ENCODE measurements at places on chromosomes 4 and X.

- no peak for DNase-seq
Observed at GRCh38 chr4:141587897-141588296, 48.5 kb upstream of the IL15 start.

DNA sequence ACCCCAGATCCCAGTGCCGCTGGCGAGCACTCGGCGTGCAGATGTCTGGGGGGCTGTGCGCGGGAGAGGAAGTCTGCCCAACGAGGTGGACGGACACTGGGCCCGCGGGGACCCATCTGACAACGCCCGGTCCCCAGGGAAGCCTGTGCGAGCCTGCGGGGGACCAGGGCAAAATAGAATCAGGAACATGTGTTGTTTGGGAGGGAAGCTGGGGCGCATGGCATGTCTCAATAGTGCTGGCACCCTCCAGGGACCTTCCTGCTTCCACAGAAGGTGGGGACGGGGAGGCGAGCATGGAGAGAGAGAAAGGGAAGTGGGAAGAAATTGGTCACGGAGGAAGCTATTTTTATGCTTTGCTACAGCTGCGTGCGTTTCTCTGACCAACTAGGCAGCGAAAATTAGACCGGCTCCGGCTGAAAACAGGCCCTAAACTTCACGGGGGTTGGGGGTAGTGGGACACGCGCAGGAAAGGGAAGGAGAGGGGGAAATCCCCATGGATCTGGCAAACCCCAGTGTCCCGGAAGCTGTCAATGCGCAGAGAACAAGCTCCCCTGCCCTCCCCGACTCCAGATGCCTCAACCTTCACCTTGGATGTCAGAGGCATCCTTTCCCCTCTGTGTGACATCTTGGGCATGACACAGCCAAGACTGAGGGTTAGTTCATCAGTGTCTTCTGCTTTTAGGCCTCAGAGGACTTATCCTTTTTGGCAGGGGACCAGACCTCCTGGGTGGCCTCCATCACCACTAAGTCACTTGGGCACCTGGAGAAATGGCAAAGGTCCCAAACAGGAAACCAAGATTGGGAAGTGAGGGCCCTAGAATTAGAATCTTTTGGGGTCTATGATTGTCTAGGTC lies 169.8 kb upstream of the BCOR start:
- peak; percentile 64 for DNase-seq

DNA sequence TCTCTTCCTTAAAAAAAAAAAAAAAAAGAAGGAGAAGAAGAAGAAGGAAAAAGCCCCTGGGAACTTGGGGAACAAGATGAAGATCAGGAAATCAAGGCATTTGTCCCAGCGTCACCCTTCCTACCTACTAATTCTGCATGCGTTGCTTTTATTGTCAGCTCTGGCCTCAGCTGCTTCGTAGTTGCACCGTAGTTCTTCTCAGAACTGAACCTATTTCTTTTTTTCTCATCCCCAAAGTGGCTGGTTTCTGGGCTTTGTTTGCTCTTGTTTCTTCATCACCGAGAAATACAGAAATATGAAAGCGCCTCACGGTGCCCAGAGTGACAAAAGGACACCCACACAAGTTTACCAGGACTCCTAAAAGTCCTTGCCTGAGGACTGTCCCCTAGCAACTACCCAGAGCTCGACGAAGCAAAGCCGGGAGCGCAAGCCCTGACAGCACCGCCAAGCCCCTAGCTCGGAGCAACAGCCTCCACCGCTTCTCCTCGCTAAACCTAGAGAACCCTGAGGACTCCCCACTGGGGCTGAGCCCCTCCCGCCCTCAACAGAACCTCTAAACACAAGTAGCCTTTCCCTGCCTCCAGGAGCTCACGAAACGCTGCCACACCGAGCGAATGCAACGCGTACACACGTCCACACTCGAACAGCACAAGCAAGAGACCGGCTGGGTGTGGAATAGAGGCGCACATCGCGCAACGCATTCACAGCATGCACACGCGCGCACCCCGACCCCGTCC lies 710 bp downstream of the PRKG2 start:
- no peak for DNase-seq

- no peak for DNase-seq
Observed at GRCh38 chr4:113336556-113336955, 287.1 kb downstream of the ANK2 start.

DNA sequence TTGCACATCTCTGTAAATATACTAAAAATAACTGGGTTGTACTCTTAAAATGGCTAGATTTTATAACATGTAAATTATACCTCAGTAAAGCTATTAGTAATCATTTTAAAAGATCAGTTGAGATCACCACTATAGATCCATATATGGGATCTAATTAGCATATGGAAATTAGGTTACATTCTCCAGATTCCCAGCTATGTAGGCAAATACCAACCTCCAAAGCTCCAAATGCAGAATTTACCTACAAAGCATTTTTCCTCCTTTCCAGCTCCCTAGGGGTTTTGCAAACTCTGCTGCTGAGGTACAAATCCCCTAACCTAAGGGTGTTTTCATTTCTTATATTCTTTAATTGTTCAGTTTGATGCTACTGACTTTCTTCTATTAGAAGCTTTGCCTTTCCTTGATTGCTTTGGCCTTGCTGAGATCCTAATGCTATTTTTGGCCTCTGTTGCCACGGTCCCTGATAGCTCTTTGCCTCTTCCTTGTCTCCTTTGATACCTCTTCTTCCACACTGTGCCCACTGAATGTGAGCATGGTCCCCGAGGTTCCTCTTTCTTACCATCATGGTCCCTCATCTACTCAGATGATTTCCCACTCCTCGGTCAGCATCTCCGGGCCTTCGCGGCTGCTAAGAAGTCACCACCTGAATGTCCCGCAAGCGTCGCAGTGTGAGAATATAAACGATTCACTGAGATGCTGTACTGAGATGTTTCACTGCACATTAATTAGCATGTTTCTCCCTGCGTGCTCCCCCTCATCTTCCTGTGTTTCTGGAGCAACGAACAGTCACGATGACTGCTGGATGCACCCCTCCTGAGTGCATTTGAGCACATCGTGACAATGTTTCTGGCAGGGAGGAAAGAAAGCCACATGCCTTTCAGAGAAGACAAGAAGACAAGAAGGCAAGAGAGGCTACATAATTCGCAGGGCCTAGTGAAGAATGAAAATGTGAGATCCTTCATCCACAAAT lies 23.8 kb downstream of the ENPP6 start:
- no peak for DNase-seq

DNA sequence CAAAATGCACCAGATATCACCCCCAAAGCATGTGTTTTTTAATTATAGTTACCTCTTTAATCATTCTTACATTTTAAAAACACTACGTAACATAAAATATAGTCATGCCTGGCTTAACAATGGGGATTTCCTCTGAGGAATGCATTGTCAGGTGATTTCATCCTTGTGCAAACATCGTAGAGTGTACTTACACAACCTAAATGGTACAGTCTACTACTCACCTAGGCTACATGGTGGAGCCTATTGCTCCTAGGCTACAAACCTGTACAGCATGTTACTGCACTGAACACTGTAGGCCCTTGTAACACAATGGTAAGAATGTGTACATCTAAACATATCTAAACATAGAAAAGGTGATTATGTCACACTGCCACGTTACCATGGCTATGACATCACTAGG lies 208.6 kb downstream of the SPOCK3 start:
- no peak for DNase-seq

- no peak for DNase-seq
Observed at GRCh38 chr4:78137532-78137931, 80.4 kb downstream of the FRAS1 start.

GRCh38 chr4:153705743-153706468 lies 21.8 kb downstream of the TLR2 start:
- peak; percentile 40 for DNase-seq

- DNase-seq = no peak
Observed at GRCh38 chr4:92952426-92952825, 648.7 kb downstream of the GRID2 start.

- DNase-seq = no peak
Observed at GRCh38 chr4:8745005-8745790, 126.4 kb downstream of the HMX1 start.

- no peak for DNase-seq
Observed at GRCh38 chrX:16310326-16310725, 143.0 kb downstream of the MAGEB17 start.

- DNase-seq = no peak
Observed at GRCh38 chr4:122140834-122141233, 11.3 kb upstream of the BLTP1 start.

GRCh38 chr4:25500626-25501316 lies 123.7 kb downstream of the ANAPC4 start:
- peak; percentile 68 for DNase-seq

- DNase-seq = no peak
Observed at GRCh38 chr4:1244081-1244977, 4.6 kb downstream of the CTBP1 start.

- DNase-seq = peak; percentile 92
Observed at GRCh38 chrX:120302434-120302833, 8.8 kb downstream of the TMEM255A start.

DNA sequence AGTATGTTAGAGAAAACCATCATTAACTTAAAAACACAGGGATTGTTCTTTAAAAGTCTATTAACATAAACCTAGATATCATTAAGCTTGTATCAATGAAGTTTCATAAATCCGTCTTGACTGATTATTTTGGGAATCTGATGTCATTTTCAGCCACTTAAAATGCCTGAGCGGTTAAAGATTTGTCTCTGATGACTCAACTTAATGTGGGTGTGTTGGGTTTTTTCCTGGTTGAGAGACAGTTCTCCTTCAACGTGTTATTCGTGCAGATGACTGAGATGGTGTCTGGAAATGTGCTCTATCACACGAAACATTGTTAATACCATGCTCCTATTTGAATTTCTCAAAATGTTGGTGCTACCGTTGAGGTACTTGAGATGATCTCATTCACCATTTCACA lies 227.3 kb upstream of the TENM3 start:
- no peak for DNase-seq

DNA sequence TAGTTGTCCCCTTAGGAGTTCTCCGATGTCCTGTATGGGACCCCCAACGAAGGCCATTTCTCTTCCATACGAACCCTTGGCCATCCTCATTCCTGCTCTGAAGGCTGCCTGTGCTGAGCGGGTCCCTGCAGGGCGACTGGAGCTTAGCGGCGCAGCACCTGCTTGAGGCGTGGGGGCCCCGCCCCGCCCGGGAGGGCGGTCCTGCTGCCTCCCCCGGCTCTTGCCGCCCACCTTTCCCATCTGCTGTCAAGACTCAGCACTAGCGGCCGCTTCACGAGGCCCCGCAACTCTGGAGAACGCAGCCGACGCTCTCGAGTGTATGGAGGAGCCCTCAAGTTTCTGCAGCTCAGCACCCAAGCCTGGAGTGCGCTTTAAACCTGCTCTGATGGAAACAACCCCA lies 197.7 kb downstream of the TRIML1 start:
- DNase-seq = no peak

- DNase-seq = no peak
Observed at GRCh38 chrX:30161043-30161442, 54.3 kb upstream of the MAGEB2 start.

- DNase-seq = peak; percentile 66
Observed at GRCh38 chrX:19904778-19905367, 17.5 kb upstream of the SH3KBP1 start.

- DNase-seq = no peak
Observed at GRCh38 chr4:31021008-31021407, 300.8 kb downstream of the PCDH7 start.

DNA sequence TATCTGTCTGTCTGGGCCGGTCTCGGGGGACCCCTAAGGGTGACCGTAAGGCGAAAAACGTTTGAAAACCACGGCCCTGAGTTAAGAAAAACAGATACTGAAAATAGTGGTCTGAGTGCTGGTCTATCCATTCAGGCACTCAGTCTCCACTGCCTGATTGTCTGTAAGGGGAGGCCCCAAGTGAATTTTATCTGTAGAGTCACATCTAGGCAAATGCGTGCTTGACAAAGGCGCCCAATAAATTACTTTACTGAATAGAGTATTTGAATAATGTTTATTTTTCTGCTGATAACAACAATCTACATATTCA lies 465 bp downstream of the HNRNPH2 start:
- DNase-seq = no peak

DNA sequence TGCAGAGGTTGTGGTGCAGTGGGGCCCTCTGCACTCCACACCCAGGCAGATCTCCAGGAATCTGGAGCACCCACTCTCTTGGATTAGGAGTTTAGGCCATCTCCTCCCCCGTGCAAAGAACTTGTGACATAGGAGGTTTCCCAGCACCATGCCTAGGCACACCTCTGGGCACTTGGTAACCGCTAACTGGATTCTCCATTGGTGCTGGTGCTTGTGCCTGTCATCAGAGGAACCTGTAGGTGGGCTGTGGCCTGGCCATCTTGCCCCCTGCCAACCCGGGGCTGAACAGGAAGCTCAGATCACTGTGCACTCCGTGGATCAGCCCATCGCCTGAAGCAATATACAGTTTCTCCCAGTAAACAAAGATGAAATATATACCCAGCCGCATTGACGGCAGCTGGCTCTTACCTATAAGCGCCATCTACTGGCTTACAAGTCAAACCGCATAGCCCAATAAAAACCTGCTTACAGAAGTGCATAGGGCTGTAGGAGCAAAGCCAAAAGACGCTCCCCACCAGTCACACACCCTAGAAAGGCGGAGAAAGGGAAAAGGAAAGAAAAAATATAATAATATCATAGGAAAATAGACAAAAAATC lies 19.1 kb upstream of the TEX13B start:
- peak; percentile 37 for DNase-seq

GRCh38 chrX:38985375-38985774 lies 184.1 kb downstream of the MID1IP1 start:
- peak; percentile 30 for DNase-seq

- DNase-seq = no peak
Observed at GRCh38 chr4:110610940-110611831, 11.7 kb downstream of the PITX2 start.

DNA sequence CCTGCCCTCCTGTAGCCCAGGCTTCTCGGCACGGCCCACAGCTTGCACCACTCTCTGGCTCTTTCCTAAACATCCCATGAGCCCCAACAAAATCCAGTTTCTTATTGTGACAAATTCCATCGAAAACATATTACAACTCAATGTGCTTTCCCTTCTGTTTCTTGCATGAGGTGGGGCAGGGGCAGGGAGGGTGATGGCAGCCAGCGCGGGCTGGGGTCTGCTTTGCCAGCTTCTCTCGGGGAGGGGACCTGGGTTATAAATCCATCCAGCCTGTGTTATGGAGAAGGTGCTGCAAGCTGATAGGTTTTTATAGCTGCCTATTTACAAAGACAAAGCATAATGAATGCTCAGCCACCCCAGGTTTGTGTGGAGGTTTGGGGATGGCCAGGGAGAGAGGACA lies 21.1 kb downstream of the PPP2R2C start:
- no peak for DNase-seq

DNA sequence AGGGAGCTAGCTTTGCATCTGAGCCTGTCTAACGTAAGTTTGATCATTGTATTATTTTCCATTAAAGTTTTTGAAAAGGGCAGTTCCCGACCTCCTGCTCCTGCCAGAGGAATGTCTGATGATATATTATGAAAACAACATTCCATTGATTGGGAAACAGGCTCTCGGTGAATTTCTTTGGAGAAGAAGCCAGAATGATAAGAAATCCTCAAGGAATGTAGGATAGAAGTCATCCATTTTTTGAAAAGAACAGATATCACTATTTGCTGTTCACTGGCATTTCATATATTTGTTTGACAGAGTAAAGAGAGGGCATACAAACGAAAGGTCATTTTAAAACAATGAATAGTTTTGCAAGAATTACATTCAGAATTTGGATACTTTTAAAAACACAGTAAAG lies 781.0 kb upstream of the HTR2C start:
- no peak for DNase-seq

- no peak for DNase-seq
Observed at GRCh38 chrX:86002076-86002896, 45.1 kb downstream of the CHM start.

- DNase-seq = no peak
Observed at GRCh38 chrX:155313766-155314165, 20.6 kb downstream of the CLIC2 start.

All from RPMI8226 (cell line).